ENCODE measurements at places on chromosomes 7 and 10.

- no peak for DNase-seq
Measured at GRCh38 chr7:137844677-137845425, 1.9 kb downstream of the DGKI start.

DNA sequence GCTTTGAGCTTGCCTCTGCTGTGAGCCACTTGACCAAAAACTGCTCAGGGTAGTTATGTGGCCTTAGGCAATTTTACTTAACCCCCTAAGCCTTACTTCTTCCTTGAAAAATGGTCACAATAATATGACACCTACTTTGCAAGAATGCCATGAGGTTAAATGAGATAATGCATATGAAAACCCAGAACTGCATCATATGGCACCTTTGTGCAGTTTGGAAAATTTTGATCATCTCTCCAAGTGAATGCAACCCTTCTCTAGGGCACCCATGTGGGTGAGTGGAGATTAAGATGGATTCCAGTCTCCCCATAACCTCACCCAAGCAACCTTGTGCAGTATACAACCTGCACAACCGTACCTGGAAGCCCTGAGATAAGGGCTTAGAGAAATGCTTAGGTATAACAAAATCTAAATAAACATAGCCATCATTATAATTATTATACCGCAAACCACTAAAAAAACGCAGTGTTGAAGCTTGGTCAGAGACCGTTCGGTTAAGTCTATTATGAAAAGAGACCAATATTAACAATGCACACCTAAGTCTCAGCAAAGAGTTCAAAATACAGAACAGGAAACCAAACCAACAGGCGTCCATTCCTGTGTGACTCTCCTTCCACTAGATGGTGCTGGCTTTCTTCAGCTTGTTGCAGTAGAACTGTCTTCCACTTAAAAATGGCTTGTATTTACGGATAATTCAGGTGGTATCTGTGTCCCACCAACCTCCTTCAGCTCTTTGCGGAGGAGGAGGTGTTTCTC lies 21.0 kb upstream of the ASB15 start:
- no peak for DNase-seq

DNA sequence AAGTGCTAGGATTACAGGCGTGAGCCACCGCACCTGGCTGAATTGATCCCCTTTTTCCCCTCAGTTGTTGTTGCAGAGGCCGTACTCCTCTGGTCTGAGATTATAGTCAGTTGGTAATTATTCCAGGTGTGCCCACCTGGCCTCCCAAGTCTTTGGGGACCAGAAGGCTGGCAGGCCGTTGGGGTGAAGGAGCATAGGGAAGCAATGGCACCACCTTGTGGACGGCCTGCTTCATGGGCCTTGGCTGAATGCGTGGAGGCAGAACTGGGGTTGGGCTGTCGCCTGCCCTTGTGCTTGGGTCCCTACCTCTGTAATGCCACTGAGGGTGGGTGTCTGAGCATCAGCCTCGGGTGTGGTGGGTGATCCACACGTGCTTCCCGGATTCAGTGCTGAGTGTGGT lies 125.7 kb downstream of the RGS10 start:
- peak; percentile 86 for DNase-seq

GRCh38 chr7:149184274-149184673 lies 11.1 kb upstream of the ZNF282 start:
- DNase-seq: no peak

- no peak for DNase-seq
Measured at GRCh38 chr7:47332213-47332612, 249.7 kb downstream of the TNS3 start.

DNA sequence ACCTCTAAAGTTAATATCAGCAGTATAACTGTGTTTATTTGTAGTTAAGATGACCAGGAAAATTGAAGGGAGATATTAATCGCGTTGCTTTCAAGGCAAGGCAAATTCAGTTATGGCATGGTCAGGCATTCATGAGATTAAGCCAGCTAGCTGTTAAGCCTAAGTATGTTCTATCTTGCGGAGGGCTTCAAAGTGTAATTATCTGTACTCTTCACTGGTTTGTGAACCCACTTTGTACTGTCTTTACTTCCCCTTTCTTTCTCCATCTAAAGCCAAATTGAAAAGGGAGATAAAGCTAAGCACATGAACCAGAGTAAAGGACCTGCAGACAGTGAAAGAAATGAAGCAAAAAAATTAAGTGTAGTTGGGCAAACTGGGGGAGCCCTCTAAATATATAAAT lies 483.1 kb upstream of the NRP1 start:
- no peak for DNase-seq

GRCh38 chr10:47247148-47248059 lies 52.6 kb upstream of the GDF10 start:
- no peak for DNase-seq

DNA sequence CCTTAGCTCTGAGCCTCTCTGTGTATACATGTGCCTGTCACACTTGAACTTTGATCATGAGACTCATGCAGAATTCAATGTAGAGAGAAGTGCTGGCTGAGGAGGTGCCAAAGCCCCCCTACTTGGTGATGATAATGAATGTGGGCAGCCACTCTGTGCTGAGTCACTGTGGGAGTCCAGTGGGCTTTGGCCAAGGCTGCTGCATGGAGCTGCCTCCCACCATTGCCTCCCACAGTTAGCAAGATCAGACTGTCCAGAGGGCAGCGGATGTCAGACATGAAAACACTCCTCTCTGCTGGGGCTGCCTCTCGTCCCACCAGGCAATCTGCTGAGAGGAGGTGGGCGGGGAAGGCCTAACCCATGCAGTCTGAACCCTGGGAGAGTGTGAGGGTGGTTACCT lies 180.3 kb downstream of the SH2D4B start:
- DNase-seq: no peak

DNA sequence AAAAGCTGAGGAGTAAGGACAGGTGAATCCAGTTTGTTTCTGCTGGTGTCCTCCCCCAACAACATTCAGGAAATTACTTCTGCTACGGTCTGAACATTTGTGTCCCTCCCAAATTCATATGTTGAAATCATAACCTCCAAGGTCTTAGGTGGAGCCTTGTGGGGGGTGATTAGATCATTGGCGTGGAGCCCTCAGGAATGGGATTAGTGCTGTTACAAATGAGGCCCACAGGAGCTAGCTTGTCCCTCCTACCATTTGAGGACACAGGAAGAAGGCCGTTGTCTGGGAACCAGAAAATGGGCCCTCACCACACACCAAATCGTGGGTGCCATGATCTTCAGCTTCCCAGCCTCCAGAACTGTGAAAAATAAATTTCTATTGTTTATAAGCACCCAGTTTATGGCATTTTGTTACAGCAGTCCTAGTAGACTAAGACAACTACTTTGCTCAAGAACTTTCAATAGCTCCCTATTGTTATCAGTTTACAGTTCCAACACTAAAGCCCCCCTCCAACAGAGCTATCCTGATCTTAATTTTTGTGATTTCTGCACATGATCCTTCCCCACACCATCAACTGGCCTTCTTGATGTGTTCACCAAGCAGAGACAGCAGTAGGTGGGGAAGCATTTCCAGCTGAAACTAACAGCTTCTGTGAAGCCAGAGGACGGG lies 2.1 kb upstream of the LRMDA start:
- DNase-seq: no peak

DNA sequence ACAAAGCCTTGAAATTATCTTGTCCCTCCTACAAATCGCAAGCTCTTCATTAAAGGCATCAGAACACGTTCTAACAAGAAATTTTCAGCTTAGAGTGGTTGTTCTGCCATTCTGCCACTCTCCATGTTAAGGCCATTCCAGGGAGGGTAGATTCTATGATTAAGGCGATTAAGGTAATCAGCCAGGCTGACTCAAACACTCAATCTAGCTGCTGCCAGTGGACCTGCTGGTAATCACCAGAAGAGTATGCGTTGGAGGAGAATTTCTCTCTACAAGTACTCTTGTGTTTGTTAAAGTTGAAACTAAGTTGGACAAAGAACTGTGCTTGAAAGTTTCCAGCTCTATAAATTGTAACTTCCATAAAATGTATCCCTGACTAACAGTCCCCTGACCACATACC lies 149.2 kb upstream of the COL1A2 start:
- no peak for DNase-seq

DNA sequence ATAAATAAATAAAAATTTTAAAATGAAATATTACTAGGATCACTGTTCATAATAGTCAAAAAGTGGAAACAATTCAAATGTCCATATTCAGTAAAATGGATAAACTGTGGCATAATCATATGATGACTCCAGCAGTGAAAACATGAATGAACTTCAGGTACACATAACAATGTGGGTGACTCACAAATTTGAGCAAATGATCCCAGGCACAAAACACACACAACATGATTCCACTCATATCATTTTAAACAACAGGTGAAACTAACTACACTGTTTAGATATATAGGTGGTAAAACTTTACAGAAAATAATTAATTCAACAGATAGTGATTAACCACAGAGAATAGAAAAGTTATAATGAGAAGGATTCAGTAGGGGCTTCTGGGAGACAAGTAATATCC lies 14.7 kb upstream of the SAMD8 start:
- no peak for DNase-seq

- no peak for DNase-seq
Measured at GRCh38 chr10:101442456-101442800, 88.5 kb downstream of the BTRC start.

GRCh38 chr7:152085131-152085530 lies 59.7 kb downstream of the GALNT11 start:
- no peak for DNase-seq

- no peak for DNase-seq
Measured at GRCh38 chr7:42319631-42320030, 82.6 kb upstream of the GLI3 start.

DNA sequence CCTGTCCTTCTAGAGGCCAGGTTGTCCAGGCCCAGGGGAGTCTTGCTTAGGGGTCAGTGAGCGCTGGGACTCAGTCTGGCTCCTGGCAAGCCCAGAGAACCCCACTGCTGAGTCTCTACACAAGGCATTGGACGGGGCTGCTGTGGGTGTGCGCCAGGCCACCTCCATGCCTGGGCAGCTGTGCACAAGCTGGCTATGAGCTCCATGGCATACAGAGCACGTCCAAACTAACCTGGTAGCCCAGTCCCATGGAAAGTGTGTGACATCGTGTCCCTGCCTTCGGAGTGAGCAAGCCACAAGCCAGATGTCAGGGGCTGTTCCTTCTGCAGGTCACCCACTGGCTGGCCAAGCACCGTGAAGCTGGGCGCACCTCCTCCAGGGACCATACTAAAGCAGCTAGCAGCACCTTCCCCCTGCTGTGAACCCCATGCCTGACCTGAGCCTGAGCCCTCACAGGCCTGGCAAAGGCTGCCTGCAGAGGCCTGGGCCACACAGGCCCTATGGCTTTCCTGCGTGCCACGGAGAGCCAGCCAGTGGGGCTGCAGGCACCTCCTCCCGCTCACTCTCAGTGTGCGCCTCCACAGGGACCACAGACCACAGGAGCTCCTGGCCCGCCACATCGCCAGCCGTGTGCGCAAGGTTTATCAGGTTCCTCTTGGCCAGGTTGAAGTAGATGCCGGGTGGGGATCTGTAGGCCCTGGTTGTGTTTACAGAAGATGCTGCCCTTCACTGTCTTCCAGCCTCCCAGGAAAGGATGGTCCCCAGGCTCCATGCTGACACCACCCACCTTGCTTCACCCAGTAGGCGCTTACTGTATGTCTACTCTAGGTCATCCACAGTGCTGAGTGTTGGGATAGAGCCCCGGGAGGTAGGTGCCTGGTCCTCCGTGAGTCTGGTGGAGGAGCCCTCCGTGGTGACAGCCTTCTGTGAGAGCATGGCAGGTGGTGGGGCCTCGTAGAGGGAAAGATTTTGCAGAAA lies 219.7 kb downstream of the EBF3 start:
- no peak for DNase-seq

DNA sequence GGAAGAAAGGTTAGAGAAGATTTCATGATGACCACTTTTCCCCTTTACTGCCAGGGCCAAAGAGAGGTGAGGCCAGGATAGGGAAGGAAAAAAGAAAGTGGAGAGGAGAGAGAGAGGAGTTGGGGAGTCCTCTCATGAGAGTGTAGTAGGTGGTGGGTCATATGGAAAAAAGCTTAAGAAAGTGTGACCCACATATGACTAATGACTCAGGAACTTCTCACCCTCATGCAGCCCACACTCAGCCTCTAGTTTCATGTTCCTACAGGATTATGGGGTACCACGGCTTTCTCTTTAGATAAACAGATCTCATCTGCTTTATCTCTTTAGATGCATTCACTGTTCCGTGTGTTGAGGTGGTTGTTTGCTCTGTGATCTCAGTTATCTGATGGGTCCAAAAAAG lies 462.5 kb upstream of the IGFBP3 start:
- no peak for DNase-seq

DNA sequence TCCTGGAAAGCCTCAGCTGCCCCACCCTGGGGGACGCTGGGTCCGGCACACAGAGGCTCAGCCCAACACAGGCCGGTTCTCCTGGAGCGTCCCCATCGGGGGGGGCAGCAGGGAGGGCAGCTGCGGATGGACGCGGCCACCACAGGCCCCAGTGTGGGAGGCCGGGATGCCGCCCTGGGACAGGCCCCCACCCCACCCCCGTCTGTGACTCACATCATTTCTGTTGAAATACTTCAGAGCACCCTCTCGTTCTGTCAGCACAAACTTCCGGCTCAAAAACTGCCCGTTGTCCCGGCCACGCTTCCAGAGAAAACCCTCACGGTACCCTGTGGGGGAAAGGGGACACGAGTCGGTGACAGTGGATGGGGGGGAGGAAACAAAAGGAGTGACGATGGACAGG lies 28.5 kb downstream of the GET4 start:
- peak; percentile 89 for DNase-seq

DNA sequence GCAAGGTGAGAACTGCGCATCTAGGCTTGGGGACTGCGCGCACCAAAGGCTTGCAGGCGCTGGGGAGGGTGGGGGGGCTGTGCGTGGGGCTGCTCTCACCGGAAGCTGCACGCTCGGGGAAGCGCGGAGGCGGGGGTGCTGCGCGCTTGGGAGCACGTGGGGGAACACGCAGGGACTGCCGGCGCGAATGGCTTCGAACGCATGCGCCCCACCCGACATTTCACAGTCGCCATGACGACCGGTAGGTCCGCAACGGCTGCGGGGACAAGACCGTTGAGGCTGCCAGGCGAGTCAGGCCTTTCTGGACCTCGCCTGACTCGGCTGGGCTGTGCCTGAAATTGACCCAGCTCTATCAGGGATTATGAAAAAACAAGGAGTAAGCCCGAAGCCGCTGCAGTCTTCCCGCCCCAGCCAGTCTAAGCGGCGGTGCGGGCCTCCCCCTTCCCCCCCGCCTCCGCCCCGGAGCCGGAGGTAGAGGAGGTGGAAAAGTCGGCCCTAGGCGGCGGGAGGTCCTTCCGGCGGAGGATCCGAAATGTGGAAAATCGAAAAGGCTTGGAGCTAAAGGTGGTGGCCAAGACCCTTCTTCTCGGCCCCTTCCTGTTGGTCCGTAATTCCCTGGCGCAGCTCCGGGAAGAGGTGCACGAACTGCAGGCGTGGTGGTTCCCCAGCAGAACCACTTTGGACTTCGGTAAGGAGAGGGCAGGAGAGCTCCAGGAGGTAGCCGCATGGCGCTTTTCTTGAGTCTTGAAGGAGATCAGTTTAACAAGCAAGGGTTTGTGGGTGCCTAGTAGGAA lies 34.9 kb upstream of the STEAP1 start:
- no peak for DNase-seq

- no peak for DNase-seq
Measured at GRCh38 chr7:113083132-113083815, 3.4 kb downstream of the GPR85 start.
